ENCODE measurements at places on chromosomes 7 and 10.

DNA sequence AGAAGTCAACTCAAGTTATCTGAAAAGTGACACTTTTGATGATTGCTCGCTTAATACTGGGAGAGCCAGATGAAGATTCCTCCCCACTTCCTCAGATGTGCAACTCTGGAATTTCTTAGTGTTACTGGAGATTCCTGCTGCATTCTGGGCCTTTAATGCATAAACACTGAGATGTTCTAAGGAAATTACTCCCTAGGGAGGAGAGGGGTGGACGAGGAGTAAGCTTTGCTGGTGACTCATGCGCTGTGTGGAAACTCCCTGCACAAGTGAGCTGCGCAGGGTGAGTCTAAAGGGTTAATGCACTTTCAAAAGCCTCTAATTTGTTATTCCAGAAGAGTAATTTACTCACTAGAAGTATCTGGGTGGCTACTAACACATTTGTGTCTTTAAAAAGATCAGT, 46.3 kb downstream of the EGFR start:
- DNase-seq = no peak

DNA sequence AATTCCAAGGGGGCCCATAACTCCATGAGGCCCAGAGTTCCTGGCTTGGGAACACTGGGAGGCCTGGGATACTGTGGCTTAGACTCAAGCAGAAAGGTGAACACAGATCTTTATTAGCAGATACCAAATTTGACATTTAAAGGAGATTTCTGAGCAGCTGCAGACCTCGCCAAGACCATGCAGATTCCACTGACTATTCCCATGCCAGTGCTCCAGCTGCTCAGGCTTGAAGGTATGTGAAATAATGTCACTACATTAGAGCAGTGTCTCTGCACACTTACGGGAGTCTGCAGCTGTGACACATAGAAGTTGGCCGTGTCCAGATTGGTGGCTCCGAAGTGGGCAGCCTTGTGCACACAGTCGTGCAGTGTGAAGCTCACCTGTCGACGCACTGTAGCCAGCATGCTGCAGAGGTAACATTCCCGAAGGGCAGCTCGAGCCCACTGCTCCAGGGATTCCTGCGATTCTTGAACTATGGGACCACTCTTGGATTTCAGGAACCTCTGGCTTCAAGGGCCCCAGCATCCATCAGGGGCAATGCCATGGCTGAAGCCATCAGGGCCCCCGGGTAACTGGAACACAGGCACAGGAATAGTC, 46.1 kb downstream of the SEPTIN7 start:
- no peak for DNase-seq

DNA sequence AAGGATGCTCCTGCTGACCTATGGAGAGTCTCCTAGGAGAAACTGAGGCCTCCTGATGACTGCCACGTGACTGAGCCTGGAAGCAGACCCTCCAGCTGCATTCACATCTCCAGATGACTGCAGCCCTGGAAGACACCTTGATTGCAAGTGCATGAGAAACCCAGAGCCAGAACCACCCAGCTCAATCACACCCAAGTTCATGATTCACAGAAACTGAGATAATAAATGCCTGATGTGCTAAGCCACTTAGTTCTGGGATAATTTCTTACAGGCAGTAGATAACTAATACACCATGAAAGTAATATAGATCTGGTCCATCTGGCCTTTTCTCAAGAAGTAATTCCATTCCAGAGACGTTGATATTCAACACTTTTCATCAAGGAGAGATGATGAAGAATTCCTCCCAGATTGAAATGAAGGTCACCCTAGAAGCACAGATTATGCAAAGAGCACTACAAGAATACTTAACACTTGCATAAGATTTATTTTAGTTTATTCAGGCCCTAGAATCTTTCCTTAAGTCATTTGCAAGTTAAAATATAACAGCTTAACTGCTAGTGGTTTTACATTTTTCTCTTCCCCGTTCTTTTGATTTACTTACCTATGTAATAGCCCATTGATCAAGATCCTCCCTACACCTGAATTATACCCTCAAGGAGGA, 208.2 kb upstream of the INHBA start:
- no peak for DNase-seq

DNA sequence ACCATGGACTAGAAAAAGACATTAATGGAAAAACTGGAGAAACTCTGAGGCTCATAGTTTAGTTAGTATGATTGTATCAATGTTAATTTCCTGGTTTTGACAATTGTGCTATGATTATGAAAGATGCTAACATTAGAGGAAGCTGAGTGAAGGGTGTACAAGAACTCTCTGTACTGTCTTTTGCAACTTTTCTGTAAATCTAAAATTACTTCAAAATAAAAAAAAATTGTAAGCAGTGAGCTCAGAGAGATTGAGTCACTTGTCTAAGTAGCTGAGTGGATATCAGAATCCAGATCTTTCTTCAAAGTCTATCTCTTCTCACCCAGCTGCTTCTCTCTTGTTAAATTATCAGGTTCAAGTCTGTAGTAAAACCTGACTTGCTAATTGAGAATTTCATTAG, 181.1 kb downstream of the PLCE1 start:
- no peak for DNase-seq

DNA sequence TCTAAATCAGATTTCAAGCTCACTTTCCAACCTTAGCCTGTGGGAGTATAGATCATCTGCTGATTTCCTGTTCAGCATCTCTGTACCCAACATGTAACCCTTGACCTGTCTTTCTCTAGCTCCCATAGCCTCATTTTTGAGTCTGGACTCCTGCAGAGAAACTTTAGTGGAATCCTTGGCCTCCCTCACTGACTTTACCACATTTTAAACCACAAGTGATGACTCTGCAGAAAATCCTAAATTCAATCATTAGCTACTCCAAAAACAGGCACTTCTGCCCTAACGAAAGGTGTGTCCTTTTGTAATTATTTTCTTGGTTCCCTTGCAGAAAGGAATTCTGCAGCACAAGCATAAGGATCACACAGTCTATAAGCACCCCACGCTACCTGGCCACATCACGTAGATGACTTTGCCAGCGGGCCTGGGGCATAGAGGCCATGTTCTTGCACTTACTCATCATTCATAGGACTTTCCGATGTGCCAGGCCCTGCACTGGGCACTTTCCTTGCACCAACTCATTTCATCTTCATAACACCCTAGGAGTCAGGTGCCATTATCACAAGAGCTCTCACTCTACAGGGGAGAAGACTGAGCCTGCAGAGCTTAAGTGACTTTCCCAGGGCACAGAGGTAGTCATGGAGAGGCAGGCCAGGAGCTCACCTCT, 57.2 kb upstream of the OPALIN start:
- DNase-seq = no peak

DNA sequence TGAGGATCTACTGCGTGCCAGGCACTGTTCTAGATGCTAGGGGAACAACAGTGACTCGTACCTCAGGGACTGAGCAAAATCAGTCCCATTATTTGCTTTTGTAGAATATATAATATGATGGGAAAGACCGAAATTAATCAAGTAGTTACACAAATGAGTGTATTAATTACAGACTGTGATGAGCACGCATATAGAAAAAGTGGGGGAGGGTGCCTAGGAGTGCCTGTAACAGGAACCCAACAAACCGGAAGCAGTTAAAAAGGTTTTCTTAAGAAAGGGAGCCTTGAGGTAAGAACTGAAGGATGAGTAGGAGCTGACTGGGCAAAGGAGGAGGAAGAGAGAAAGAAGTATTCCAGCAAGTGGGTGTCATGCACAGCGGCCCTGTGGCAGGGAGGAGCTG, 28.2 kb upstream of the IL6 start:
- DNase-seq = no peak

DNA sequence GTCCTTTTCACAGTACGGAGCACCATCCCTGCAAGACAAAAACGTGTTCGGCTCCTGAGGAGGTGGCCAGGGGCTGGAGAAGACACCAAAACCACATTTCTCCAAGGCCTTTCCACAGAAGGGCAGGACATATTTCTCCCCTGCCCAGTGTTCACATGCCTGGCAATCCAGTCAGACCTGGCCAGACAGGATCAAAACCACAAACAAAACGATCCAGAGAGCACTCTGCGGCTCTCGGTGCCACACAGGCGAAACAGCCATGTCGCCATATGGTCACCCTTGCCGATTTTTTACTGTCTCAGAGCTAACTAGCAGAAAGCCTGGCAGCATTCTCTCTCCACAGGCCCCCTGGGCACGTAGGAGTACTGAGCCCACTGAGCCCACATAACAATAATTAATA, 113.0 kb downstream of the ABLIM1 start:
- DNase-seq = no peak

- DNase-seq = peak; percentile 39
Observed at GRCh38 chr7:18087026-18087686, 59.5 kb upstream of the PRPS1L1 start.

DNA sequence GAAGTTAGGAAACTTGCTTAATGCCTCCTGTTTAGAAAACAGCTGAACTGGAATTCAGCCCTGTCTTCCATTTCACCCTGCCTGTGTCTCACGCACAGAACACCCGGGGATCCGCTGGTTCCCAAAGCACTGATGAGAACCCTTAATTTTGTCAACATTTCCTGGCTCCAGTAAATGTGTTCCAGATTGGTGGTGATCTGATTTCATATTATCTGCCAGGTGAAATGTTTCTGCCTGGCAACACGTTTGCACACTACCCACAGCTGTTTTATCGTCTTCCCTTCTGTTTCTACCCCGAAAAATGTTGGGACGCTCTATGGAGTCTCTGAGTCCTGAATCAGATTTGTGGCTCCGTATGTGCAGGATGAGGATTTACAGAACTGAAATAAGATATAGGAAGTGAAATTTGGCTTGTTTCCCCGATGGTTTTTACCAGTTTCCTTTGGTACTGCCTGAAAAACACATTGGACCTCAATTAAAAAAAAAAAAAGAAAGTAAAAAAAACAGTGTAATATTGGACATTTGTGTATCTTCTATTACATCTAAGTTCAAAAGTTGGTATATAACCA, 29.0 kb downstream of the MRC1 start:
- DNase-seq = no peak

- no peak for DNase-seq
Observed at GRCh38 chr7:128236924-128237586, 4.0 kb upstream of the LEP start.

GRCh38 chr7:121546632-121547543, 150.8 kb upstream of the FAM3C start:
- DNase-seq = no peak

DNA sequence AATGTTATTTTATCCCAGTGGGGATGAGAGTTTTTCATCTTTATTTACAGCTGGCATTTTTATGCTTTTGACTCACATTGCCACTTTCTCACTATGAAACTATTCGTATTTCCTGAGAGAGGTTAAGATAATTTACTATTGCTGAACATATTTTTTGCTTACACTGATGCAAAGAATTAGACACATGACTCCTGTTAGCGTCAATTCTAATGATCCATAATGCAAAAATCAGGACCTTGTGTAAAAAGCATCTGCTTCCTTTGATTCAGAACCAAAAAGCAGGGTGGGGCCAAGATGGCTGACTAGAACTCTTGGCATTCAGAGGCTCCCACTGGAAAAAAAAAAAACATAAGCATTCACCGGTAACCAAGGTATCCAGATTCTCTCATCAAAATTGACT, 464.8 kb downstream of the SEMA3D start:
- no peak for DNase-seq

DNA sequence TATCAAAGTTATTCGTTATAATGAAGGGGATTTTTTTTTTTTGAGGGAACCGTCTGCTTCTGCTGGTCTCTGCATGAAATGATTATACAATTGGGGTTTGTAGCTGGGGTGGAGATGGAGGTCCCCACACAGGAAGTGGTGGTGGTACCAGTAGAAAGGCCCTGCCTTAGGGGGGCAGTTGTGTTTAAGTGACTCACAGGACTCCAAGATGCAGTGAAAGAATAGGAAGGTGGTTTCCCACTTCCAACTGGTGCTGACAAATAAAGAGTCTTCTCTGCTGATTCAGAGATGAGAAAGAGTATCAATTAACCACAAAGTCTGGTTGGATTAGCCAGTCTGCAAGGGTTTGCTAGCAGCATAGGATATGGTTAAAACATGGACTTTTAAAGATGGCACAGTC, 376.0 kb downstream of the SORCS3 start:
- no peak for DNase-seq

DNA sequence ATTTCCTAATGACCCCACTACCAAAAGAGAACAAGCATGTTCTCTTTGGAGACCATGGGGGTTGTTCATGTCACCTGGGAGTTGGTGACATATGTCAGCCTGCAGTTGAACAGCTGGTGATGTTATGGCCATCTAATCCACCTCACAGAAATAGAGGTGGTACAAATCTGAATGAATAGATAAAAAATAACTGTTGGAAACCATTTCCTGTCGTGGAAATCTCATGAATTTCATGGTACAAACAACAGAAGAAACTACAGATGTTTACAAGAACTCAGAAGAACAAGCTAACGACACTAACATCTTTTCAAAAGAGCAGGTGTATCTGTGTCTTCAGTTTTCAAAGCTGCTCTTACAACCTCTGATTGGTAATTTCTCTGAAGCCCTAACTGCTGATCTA, 81.3 kb downstream of the RAPGEF5 start:
- DNase-seq = no peak

DNA sequence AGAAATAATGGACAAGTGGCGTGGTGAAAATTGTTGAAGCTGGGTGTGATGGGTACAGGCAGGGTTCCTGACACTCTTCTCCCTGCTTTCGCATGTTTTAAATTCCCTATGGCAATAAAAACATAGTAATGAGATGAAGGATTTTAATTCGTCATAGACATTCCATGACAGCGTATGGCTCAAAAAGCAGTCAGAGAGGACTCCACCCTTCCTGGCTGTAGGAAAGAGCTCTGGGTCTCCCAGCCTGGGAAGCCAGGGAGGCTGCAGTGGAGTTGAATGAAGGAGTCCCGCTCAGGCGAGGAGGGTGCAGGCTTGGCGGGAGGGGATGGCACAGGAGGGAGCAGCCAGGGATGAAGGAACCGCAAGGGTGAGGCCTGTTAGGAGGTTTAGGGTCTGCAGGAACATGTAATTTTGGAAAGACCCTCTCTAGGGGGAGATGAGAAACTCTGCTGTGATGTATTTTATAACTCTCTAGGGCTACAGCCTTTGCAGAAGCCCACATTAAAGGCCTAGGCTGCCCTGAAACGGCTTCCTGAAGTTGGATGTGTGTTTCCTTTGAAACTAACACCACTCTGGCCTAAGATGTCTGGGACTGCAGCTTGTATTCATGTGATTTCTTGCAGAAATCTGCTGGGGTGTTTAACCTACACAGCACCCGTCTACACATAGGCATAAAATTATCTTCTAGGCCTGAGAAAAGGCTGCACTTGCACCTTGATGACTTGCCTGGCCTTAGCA, 7.6 kb upstream of the LARP4B start:
- DNase-seq = no peak

- no peak for DNase-seq
Observed at GRCh38 chr7:80653244-80653643, 14.8 kb downstream of the CD36 start.

DNA sequence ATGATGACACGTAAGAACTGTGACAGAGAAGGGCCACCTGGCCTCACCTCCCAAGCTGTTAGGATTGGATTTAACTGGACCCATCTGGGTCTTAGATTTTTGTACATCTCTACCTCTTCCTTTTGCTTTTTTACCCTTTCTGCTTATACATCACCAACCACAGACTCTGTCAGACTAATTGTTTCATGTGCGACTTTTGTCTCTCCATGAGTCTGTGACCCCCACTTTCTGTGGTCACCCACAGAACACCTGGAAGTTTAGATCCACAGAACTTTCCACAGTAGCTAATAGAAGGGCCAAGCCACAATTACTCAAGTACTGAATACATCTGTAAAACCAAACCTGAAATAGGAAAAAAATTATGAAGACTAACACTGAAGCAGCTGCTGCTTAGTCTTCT, 23.1 kb downstream of the SEC31B start:
- no peak for DNase-seq

GRCh38 chr7:95220328-95220727, 104.0 kb downstream of the PON1 start:
- no peak for DNase-seq

Data from H9 (cell line).